GM06990 (cell line): ENCODE measurements at places on chromosomes 13 and 19.

DNA sequence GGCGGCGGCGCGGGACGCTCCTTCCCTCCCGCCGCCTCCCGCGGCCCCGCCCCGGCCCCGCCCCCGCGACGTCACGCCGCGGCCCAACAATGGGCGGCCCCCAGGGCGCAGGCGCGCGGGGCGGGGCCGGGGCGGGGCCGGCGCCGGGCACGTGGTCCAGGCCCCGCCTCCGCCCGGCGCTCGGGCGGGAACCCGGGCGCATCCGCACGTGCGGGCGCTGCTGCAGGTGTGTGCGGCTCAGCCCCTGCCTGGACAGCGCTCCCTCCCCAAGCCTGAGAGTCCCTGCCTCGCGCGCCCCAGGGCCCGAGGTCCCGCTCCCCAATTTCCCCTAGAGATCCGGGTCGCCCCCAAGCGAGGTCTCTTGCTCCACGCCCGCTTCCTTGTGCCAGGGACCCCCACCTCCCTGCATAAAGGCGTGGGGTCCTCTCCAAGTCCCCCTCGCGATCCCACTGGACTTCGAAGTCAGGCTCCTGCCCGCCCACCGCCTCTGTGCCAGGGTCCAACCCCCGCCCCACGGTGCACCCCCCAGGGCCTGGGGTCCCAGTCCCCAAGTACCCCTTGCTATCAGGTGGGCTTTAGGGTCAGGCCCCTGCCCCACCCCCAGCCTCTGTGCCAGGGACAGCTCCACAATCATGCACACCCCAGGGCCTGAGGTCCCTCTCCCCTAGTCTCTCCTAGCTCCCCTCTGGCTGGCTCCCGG is at the start of gene MEX3D:
Gene MEX3D, minus strand, starts transcription at position 6 of the 700 bp plus-strand sequence. CDS start 267 bp downstream, outside the sequence.
- peak; percentile 81 for DNase-seq

DNA sequence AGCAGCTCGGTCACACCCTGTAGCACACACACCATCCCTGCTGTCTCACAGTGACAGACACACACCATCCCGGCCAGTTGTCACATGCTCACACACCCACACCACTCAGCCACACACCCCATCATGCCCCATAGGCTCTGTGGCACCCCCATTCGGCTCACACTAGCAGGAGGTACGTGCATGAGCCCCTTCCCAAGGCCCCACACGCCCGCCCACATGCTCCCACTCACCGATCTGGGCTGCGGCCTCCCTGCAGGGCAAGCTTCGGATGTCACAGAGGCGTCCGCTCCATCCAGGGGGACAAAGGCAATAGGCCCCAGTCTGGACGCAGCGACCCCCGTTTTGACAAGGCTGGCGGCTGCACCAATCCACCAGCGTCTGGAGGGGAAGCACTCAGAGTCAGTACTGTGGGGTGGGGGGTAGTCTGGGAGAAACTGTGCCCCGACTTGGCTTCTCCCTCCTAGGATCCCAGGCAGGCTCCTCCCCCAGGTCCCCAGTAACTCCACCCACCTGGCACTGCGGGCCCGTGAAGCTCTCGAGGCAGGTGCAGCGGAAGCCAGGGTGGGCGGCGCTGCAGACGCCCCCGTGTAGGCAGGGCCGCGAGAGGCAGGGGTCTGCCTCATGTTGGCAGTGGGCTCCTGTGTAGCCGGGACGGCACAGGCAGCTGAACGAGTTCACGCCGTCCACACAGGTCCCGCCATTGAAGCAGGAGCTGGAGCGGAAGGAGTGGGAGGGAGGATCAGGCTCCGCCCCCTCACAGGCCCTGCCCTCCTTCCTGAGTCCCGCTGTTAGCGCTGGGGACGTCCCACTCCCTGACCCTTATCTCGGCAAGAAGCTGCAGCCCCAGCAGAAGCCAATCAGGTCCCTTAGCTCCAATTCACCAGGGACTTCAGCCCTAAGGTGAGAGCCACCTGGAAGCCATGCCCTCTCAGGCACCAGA is 20.1 kb downstream of the NOTCH3 start:
- DNase-seq, result no peak

GRCh38 chr13:32609428-32609827 is 23.2 kb downstream of the PDS5B start:
- DNase-seq, result no peak

DNA sequence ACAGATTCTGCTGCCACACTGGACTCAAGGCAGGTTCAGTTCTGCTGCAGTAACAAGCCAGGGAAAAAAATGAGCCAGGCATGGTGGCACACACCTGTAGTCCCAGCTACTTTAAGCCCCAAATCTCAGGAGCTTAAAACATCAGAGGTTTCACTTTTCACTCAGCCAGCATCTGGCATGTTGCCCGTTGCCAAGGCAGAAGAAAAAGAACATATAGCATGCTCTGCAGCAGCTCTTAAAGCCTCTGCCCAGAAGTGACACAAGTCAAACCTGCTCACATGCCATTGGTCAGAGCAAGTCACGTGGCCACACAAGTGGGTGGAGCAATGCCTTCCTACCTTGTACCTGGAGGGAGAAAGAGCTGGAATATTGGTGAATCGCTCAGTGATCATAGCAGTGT is 14.7 kb upstream of the ADGRE5 start:
- DNase-seq, result peak; percentile 81

DNA sequence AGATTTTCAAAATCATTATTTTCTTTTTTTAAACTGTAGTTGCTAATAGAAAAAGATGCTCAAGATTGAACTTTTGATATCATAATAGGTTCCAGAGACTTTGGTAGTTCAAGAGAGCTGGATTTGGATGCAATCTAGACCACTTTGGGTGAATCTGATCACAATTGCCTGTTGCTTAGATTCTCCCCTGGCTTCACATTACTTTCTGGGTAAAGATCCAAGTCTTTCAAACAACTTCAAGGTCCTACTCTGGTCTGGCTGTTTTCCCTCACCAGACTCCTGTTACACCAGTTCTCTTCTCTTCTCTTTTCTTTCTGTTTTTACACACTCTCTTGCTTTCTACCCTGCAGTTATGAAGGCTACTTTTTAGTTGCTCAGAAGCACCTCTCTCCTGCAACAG is 7.4 kb upstream of the SPRY2 start:
- DNase-seq, result no peak

DNA sequence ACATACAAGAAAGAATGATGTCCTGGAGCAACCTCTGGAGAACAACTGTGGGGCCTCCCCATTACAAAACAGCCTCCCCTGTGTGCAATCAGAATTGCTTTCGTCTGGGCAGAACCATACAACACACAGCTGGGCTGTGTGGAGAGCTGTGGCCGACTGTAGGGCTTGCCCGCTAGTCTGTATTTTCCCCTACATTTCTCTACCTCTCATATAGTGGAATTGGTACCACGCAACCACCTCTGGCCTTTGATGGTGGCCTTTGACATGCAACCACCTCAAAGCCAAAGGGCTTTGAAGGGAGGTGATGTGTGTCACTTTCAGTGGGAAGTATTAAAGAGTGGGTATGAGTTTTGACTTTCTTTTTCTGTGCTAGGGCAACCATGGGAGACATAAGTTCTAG is 34.0 kb downstream of the GARRE1 start:
- no peak for DNase-seq

GRCh38 chr13:40609972-40610726 is 56.3 kb downstream of the FOXO1 start:
- DNase-seq, result no peak

- no peak for DNase-seq
These were observed 45.5 kb upstream of the SLC7A9 start for GRCh38 chr19:32914879-32915660.

DNA sequence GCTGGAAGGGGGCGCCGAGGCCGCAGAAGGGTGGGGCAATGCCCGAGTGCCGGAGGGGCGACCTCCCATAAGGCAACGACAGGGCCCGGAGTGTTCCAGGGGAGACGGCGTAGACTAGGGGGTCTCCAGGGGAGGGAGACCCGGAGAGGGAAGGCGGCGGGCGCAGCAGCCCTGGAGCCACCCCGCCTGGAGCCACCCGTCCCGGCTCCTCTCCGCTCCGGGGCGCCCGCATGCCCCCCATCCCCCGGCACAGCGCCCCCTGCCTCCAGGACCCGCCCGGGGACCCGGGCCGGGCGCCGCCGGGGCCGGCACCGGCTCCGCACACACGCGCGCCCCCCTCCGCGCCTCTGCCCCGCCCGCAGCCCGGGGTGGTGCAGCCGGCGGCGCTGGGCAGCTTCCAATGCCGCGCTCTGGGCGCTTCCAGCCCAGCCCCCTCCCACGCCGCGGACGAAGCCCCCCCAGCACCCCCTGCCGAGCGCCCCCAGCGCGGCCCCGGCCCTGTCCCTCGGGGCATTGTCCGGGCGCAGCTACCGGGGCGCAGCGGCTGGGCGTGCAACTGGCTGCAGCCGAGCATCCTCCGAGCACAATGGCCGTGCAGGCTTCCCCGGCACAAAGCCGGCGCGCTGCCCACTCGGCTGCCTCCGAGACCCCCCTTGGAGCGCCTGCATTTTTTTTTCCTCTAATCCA is 519 bp downstream of the PTPRS start:
- DNase-seq, result peak; percentile 48

GRCh38 chr13:86368924-86369323 is 569.7 kb upstream of the SLITRK6 start:
- DNase-seq, result no peak

- peak; percentile 12 for DNase-seq
These were observed 52.1 kb upstream of the SOX1 start for GRCh38 chr13:112014857-112015256.

DNA sequence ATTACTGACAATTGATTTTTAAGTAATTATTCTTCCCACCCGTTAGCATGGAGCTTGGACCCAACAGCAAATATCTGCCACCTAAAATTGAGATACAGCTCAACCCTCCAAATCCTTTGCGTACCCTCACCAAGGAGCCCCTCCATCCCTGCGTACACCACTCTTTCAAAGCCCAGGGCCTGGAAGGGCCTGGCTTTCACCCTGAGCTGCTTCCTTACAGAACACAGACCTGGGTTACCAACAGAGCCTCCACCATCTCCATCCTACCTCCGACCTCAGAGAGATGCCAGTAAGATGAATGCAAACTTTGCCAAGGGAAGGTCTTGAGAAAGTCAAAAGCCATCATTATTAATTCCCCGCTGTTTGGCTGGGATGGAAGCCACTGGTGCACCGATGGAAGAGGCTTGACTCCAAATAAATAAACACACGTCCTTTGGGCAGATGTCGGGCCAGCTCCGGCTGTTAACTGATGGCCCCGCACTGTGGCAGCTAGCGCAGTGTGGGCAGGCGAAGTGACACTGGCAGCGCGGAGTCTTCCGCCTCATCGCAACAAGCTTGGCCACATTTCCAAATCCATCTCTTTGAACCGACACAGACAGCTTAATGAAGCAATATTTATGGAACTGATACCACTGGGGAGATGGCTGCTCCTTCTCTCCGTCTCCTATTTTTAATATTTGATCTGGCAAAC is 150.2 kb upstream of the VSTM2B start:
- DNase-seq, result no peak

GRCh38 chr13:24605923-24606372 is 74.3 kb upstream of the ATP12A start:
- peak; percentile 29 for DNase-seq

- DNase-seq, result no peak
These were observed 14.2 kb downstream of the PPP1R12C start for GRCh38 chr19:55103190-55103589.

DNA sequence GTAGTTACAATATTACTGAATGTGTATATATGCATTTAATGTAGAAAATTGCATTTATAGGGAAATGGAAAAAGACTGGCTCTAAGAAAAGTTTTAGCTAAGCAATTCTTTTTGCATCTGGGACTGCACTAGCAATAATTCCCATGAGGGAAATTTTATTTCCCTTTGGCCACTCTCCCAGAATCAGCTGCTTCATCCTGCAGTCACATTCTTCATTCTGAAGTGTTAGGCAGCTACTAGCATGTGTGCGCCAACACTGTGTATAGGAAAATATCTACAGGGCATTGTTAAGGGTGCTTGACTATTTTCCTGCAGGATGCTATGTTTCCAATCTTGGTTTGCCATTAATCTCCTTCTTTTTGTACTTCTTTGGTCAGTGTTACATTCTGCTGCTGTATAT is 312.8 kb upstream of the PCDH20 start:
- no peak for DNase-seq

GRCh38 chr13:97810152-97810551 is 143.3 kb upstream of the IPO5 start:
- no peak for DNase-seq

GRCh38 chr19:35717665-35718344 is at the start of gene KMT2B:
Gene KMT2B, plus strand, starts transcription at chr19:35718003. Its CDS starts 16 bp downstream, at chr19:35718019.
- peak; percentile 98 for DNase-seq

- DNase-seq, result no peak
These were observed 12.0 kb upstream of the DZIP1 start for GRCh38 chr13:95656386-95657015.

DNA sequence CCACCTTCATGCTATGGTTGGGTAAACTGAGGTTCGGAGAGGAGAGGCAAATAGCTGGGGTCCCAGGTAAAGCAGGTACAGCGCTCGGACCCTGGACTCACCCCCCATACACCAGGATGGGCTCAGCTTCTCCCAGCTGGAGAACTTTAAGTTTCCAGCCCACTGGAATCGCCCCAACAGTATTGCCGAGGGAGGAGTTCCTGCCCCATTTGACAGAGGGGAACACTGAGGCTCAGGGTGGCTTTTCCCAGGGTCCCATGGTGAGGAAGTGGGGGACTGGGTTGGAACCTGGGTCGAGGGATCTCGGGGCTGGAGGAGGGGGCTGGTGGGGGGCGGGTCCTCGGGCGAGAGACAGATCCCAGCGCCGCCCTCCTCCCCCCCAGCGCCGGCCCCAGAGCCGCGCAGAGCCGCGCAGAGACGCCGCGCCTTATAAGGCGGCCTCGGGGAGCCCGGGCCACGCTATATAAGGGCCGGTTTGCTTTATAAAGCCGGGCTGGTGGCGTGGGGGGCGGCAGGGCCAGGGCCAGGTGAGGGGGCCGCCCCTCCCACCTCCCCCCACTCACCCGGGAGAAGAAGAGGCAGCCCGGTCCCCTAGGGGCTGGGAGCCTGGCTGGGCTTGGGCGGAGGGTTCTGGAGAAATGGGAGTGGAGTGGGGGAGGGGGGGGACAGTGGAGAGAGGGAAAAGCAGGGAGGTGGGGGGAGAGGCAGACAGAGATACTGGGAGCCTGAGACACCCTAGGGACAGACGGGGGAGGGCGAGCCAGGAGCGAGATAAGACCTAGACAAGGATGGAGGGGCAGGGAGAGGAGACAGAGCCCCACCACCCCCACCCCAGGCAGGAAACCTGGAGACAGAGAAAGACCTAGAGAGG is 1.1 kb downstream of the CNN1 start:
- no peak for DNase-seq

DNA sequence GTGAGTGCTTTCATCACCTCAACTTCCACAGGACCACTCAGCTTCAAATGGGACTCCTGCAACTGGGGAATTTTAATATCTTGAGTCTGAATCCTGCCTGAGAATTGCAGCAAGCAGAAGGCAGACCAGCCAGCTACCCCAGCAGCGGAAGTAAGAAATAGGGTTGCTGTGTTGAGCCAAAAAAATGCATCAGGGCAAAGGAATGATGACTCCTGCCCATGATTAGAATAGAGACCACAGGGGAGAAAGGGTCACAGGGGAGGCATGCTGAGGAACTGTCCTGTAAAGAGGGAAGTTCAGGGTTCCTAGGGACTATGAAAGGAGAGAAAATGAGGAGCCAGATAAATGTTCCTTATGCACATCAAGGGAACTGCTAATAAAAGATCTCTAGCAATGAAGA is 370.2 kb downstream of the KCTD12 start:
- no peak for DNase-seq

GRCh38 chr13:24997367-24997967 is 98.5 kb upstream of the PABPC3 start:
- DNase-seq, result no peak

- no peak for DNase-seq
These were observed 248.1 kb downstream of the PCCA start for GRCh38 chr13:100336795-100337516.
